H7 (cell line): ENCODE measurements at places on chromosomes 7 and 10. TPM values are rescaled to one million over a fixed set of nuclear protein-coding genes. Genes with fewer than 3 reads are reported as not detected.

Gene UNCX
- not detected in 2 replicates for total RNA-seq

Gene GARS1
- total RNA-seq: 159 and 216 TPM in 2 replicates

Gene LRRC61
- 38.3 and 39.4 TPM in 2 replicates for total RNA-seq

Gene PRR15
- 11.7 and 12.3 TPM in 2 replicates for total RNA-seq

Gene GOLGA7B
- 0.04 TPM in 1 of 2 replicates, not detected in the other for total RNA-seq

Gene PPP1R17
- total RNA-seq: 0.22 and 2.3 TPM in 2 replicates

Gene AQP1
- 0.26 TPM in 1 of 2 replicates, not detected in the other for total RNA-seq

Gene KLLN
- total RNA-seq: 0.10 and 0.15 TPM in 2 replicates

Gene DDIT4
- 54.2 and 123 TPM in 2 replicates for total RNA-seq
